ENCODE measurements at places on chromosomes 16 and 17.

- DNase-seq: no peak
These were observed 9.2 kb downstream of the RPL23 start for GRCh38 chr17:38844261-38844757.

DNA sequence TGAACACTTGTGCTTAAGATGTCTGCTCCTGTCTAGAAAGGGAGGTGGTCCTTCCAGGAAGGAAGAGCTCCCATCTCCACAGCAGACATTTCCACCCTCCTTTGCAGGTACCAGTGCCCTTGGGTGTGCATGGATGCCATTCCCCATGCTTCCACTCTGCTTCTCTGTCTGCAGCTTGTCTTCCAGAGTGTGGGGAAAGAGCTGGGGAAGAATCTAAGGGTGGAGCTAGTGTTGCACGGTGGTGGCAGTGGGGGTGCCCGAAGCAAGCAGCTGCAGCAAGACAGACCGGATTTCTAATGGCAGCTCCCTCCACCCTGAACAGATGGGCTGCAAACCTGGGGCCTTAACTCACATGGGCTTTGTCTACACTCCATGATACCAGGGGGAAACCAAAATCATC lies 22.6 kb upstream of the HOXB13 start:
- no peak for DNase-seq

GRCh38 chr16:814974-815373 lies 14.4 kb upstream of the GNG13 start:
- no peak for DNase-seq

DNA sequence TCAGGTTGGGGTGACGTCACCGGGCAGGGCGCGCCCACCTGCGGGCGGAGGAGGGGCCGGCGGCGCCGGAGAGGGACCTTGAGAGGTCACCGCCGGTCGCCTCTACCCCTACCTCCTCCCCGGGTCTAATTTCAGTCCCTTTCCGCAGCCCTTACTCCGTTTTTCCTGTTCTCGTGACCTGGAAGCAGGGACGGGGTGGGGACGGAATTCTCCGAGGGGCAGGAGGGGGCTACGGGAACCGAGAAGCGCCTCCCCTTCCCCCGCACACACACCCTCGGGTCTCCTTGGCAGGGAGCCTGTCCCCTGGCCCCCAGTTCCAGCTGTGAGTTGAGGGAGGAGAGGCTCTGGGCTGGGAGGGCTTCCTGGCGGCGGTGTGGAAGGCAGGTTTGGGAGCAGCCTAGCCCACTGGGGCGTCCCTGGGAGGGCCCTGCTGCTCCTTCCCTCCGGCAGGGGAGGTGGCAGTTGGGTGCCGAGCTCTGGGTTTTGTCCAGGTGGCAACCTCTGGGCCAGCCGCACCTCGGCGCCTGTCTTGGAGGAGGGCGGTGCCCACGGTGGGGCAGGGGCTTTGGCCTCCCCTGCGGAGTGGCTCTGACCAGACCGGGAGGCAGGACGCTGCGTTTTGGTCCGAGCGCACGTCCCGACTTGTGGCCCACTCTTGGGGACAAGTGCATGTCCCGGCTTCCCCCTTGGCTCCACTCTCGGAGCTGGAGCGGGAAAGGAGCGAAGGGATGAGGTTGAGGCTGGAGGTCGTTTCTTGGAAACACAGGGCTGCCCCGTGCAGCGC lies 773 bp downstream of the SYNGR3 start:
- no peak for DNase-seq

DNA sequence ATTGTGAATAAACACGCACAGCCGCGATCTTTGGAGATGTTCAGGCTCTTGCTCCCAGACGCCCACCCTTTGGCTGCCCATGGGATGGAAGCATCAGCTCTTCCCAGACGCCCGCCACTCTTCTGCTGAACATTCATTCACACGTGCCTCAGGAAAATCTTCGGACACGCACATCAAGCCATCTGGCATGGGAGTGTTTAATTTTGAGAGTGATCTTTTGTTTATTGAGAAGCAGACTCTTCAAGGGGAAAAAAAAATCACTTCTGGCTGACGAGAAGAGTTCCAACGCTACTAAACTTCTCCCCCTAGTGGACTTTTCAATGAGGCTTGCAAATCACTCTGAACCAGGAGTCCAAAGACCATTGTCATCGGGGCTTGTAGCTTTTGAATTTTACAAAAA lies 62.0 kb upstream of the NUDT7 start:
- no peak for DNase-seq

DNA sequence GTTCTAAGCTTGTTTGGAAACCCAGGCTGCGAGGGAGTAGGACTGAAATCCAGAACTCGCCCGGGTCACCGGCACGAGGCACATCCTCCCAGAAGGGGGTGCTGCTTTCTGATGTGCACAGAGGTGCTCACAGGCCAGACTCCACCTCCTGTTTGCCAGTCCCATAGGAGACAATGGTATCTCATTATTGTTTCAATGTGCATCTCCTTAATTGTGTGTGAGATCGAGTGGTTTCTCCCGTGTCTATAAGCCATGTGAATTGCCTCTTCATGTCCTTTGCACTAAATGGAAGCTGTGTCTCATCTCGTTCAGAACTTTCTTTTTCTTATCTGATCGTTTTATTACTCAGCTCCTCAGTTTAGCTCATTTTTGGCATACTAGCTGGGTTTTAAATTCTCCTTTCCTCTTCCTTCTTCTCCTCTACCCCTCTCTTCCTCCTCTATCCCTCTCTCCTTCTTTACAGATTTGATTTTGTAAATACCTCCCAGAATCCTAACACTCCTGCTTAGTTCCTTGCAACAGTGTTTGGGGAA lies 32.1 kb upstream of the PRKCB start:
- DNase-seq: no peak

GRCh38 chr17:81741594-81742452 lies 29.7 kb downstream of the SLC25A10 start:
- no peak for DNase-seq

DNA sequence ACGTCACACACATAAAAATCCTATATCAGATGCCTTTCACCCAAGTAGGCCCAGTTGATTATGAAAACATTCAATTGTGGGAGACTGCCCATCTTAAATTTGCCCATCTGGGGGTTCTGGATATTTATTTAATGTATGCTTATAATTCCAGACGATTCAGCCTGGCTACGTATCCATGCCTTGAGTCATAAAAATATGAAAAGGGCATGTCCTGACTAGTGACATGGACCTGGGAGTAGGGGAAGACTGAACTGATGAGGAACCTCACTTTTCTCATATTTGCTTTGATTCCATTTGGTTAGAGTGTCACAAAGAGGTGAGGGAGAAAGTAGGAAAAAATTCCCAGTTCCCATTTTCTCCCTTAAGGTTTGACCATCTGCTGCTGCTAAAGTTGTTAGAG lies 122.5 kb upstream of the GNAO1 start:
- DNase-seq: no peak

DNA sequence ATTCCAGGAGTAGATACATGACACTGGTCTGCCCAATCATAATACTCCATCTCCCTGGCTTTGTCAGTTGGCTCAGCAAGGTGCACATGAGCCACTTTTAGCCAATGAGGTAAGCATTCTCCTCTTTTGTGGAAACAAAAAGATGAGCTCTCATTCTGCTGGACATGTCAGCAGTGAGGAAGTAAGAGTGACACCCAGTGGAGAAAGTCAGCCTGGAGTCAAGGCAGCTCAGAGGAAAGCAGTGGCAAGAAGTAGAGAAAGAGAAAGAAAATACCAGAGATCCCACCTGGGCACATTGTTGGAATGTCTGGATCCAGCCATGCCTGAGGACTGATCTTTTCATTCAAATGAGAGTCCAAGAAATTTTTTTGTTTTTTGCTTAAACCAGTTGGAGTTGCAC lies 496.9 kb upstream of the C16orf82 start:
- DNase-seq: no peak

DNA sequence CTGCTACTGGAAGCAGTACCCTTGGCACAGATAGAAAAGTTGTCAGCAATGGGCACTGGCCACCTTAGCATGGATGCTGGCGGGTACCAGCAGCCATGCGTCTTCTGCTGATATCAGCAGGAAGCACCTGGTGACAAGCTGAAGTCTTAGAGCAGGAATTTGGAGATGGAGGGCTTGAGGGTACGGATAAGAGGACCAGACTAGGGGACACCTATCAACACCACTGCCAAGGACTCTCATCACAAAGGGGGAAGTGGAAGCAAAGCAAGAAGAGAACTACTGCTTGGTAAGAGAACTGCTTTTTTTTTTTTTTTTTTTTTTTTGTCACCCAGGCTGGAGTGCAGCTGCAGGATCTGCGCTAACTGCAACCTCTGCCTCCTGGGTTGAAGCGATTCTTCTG lies 35.4 kb upstream of the LYRM9 start:
- DNase-seq: no peak

DNA sequence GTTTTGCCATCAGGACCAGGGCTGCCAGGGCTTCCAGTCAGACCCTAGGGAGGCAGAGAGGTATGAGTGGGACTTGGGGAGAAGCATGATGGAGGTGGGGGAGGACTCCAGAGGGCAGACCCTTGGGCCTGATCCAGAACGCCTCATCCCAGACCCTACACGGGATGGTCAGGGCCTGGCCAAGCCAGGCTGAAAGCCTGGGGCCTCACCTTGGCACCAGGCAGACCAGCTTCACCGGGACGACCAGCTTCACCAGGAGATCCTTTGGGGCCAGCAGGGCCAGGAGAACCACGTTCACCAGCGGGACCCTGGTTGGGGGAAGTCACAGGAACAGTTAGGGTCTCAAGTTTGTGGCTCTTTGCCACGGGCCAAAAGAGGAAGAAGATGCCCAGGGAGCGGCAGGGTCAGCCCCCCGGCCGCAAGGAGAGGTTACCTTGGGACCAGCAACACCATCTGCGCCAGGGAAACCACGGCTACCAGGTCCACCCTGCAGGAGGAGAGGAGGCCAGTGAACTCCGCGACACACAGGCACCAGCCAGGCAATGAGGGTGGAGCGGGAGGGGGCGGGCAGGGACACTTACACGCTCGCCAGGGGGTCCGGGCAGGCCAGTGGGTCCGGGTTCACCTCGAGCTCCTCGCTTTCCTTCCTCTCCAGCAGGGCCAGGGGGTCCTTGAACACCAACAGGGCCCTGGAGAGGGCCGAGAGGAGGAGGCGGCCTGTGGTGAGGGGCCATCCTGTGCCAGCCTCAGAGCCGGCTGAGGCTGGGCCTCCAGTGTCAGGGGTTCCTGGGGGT lies 7.1 kb downstream of the COL1A1 start:
- DNase-seq: no peak

DNA sequence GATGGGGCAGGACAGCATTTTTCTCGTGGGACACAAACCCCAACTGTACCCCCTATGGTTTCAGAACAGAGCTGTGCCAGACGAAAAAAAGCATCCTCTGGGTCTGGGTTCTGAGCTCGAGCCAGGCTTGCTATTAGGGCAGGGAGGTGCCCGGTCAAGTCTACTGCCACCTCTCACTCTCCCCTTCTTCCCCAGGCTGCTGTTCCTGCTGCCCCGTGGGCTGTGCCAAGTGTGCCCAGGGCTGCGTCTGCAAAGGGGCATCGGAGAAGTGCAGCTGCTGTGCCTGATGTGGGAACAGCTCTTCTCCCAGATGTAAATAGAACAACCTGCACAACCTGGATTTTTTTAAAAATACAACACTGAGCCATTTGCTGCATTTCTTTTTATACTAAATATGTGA lies 1.1 kb downstream of the MT1E start:
- DNase-seq: no peak

GRCh38 chr17:46974086-46974485 lies 5.0 kb downstream of the RPRML start:
- no peak for DNase-seq

GRCh38 chr17:32899236-32900013 lies 22.5 kb upstream of the MYO1D start:
- DNase-seq: no peak

DNA sequence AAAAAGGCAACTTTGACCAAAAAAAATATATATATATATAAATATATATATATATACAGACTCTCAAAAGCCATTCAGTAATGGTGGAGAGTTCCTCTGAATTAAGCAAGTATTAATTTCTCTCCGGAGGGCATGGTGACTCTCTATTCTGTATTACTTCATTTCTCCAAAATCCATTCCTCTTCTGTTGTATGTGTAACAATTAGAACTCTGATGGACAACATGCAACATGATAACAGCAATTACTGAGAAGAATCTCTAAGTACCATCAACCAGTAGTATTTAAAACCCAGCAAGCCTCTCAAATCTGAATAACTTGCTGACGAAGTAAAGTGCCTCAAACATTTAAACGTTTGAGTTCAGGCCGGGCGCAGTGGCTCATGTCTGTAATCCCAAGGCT lies 2.3 kb downstream of the GRB2 start:
- no peak for DNase-seq

- no peak for DNase-seq
These were observed 8.6 kb upstream of the ACSF3 start for GRCh38 chr16:89084814-89085612.

- no peak for DNase-seq
These were observed 6.2 kb upstream of the MPRIP start for GRCh38 chr17:17035920-17036523.

- DNase-seq: no peak
These were observed 20.5 kb downstream of the KRT9 start for GRCh38 chr17:41551365-41551764.

GRCh38 chr17:78000341-78000740 lies 41.8 kb downstream of the TNRC6C start:
- no peak for DNase-seq

- no peak for DNase-seq
These were observed 19.6 kb downstream of the TMC6 start for GRCh38 chr17:78108726-78109488.

DNA sequence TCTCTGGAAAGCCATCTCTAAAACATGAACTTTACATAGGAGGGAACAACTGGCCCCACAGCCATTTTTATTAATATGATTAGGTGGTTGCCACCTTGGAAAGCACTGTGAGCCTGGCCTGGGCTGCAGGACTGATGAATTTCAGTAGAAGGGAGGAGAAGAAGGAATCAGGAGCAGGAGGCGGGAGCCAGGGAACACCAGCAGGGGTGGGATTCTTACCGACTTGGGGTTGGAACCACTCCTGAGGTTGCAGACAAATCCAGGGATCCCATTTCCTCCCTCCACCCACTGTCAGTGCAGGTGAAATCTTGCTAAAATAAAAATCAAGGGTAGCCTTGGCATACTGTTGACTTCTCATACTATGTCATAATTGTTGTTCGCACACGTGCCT lies 16.9 kb upstream of the MAP3K14 start:
- no peak for DNase-seq

DNA sequence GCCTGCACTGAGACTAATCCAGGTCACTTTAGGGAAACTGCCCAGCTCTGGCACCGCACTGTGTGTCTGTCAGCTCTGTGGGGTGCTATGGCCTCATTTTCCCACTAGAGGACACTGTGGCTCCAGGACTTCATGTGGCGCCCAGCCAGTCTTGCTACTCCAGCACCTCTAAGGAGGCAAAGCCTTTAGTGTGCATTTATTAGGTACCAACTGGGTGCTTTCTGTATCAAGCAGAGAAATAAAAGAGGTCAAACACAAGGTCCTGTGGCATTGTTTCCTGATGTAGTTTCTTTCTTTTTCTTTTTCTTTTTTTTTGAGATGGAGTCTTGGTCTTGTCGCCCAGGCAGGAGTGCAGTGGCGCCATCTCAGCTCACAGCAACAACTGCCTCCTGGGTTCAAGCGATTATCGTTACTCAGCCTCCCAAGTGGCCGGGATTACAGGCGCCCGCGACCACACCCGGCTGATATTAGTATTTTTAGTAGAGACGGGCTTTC lies 12.5 kb upstream of the RHBDL3 start:
- DNase-seq: no peak

GRCh38 chr17:2172077-2172851 lies 117.4 kb downstream of the HIC1 start:
- no peak for DNase-seq

- DNase-seq: no peak
These were observed 68.7 kb downstream of the RAI1 start for GRCh38 chr17:17749921-17750320.

- DNase-seq: no peak
These were observed 64.1 kb downstream of the PIPOX start for GRCh38 chr17:29107084-29107483.
